ENCODE measurements at places on chromosomes 11 and 22.

GRCh38 chr22:25111579-25112517 is 87.8 kb upstream of the CRYBB3 start:
- no peak for DNase-seq

DNA sequence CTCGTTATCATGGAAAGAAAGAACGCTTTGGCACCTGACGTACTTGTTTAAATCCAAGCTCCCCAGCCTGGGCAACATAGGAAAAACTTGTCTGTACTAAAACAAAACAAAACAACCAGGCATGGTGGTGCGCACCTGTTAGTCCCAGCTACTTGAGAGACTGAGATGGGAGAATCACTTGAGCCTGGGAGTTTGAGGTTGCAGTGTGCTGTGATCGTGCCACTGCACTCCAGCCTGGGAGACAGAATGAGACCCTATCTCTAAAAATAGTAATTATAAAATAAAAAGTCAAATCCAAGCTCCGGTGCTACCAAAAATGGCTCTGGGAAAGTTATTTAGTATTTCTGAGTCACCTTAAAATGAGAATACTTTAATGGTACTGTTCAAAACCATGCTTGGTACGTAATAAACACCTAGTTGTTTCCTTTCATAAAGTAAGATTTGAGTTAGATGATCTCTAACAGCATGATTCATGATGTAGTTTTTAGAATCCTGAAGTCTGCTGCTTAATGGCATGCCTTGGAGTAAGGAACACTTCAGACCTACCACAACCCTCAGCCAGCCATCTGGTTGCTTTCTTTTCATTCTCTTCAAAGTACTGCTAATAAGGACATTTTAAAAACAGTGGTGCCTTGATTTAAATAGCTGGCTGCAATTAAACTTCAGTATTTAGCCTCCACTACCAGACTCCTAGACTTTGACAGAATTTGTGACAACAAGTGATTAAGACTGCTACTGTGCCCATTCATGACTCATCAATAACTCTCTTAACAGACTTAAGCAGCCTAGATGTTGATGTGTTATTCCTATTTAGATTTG is 8.4 kb downstream of the PPME1 start:
- no peak for DNase-seq

DNA sequence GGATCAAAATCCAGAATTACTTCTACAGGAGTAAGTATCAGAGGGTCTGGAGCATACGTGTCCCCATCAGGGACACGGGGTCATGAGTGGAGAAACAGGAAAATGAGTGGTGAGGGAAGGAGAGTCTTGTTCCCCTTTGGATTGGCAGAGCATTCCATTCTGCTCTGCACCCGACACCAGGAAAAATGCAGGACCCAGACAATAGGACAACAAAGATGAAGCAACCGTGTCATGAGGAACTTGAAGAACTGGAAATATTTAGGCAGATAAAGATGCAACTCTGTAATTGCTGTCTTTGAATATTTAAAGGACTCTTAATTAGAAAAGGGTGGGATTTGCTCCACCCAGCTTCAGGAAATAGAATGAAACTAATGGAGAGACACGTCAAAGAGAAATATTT is 89.0 kb upstream of the BLID start:
- no peak for DNase-seq

DNA sequence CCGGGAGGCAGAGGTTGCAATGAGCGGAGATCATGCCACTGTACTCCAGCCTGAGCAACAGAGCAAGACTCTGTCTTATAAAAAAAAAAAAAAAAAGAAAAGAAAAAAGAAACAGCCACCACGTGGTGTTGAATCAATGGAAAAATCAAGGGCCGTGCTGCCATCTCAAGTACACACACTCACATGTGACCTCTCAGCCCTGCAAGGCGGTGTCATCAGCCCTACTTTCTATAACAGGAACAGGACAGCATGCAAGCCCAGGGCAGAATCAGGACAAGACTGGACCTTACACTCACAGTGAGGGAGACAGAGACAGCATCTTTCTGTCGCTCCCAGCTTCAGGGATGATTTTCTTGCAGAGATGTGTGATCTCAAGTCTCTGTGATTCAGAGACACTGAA is 179.6 kb downstream of the MPPED1 start:
- no peak for DNase-seq

GRCh38 chr11:66159324-66159984 is 89.4 kb downstream of the PACS1 start:
- DNase-seq, result no peak

DNA sequence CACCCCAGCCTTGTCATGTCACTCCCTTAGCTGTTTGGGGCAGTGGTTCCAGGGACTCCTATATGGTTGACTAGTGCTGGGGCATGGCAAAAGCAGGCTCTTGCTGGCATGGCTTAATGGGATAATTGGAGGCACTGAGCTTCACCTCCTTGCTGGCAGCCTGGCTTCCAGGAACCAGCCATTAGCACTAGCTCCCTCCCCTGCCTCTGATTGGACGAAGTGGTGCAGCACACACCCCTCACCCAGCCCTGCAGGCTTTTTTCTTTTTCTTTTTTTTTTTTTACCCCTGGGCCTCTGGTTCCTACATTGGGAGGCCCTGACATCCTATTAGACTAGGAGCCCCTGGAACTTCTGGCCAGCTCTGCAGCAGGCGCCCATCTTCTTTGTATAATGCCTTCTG is 18.6 kb downstream of the PHLDB1 start:
- DNase-seq, result no peak

DNA sequence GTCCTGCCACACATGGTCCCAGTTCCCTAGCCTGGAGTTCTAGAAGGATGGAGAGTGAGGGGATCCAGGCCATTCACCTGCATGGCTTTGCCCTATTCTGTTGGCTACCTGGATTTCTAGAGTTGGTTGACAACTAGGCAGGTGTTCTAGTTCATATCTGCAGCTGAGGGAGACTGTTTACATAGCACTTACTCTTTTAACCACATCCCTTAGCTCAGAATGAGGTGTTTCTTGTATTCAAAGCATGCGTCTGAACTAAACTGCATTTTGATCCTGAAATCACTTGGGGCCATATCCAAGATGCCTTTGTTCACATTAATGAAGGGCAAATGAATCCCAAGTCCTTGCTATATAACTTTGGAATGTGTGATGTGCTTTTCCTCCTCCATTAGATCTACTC is 60.9 kb downstream of the SYT13 start:
- no peak for DNase-seq

GRCh38 chr11:10693509-10694081 is at the start of gene IRAG1:
TSS of gene IRAG1 (minus strand) at chr11:10693755. CDS start at chr11:10693602, 153 bp downstream.
- DNase-seq, result no peak

GRCh38 chr11:46655631-46656030 is 38.3 kb downstream of the ATG13 start:
- DNase-seq, result no peak

DNA sequence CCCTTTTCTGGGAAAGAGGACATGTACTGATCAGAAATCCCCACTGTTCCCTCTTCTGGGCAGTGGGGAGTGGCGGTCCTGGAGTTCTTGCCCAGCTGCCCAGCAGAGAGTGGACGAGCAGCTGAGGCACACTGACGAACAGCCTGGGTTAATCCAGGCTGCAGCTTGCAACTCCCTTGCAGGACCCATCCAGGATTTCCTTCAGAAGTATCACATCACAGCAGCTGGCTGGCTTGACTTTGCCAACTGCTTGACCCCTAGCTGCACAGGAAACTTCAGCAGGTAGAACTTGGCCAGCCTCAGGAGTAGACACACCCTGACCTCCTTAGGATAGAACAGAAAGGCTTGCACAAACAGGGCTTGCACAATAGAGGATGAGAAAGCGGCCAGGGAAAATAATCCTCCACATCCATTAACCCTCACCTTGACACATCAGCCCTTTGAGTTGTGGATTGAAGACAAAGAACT is 27.9 kb upstream of the FZD4 start:
- no peak for DNase-seq

DNA sequence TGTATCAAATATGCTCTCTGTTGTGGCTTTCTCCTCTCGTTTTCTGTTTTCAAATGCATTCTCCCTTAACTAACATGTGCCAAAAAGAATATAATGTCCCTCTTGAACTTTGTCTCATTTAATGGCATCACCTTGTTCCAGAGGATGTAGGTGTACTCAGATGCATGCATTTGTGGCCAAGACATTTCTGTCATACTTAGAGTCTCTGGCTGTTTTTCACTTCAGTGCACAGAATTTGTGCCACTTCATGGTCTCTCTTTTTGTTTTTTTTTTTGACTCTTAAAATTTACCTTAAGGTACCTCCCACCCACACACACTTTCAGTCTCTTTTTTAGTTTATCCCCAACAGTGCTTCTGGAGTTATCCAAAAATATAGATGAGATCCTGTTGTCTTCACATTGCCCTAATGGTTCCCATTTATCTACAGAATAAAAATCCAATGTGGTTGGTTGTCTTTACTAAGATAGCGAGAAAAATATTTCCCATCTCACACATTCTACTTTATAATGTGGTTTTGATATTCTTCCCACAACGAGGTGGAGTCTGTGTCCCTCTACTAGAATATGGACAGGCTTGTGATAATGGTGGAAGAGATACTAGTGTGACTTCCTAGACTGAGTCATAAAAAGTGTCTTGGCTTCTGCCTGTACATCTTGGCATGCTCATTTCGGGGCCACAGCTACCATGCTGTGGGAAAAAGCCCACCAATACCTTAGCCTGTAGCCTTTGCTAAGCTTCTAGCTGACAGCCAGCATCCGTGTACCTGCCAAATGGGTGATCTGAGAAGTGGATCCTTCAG is 125.8 kb downstream of the DDX10 start:
- no peak for DNase-seq

- no peak for DNase-seq
Measured at GRCh38 chr22:26485806-26486390, 2.2 kb downstream of the SRRD start.

GRCh38 chr11:128919216-128919615 is 23.5 kb downstream of the TP53AIP1 start:
- no peak for DNase-seq

DNA sequence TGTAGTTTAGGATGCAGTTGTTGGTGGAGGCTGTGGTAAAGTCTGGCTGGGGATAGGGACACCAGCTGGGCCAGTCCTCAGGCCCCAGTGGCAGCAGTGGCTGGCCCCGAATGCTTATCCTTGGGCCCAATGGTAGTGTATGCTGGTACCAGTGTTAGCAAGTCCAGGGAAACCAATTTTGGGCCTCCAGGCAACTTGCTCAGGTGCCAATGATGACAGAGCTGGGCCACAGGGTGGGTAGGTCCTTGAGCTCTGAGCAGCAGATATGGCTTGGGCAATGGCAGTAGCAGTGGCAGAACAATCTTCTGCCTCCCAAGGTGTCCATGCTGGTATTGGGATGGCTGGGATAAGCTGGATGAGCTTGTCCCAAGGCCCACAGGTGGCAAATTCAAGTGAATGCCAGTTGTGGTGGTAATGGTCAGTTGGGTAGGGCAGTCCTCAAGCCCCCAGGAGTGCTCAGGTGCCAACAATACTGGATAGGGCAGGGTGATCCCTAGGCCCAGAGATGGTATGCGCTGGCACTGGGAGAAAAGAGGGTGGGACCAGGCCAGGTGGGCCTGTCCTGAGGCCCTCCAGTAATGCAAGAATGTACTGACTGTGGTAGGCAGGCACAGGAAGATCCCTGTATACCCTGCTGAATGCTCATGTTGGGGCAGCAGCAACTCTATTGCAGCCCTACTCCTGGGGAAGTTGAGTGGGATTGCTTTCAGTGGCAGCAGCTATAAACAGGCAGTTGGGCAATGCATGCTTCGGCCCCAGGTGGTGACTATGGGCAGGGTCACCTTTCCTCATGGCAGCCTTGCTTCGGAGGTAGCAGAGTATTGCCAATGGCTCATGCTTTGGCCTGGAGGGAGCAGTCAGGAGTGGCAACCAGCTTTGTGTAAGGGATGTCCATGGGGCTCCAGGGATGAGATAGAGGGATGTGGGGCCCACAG is 54.7 kb downstream of the KCNQ1OT1 start:
- DNase-seq, result no peak

- no peak for DNase-seq
Measured at GRCh38 chr11:23903044-23903704, 593.7 kb upstream of the LUZP2 start.

DNA sequence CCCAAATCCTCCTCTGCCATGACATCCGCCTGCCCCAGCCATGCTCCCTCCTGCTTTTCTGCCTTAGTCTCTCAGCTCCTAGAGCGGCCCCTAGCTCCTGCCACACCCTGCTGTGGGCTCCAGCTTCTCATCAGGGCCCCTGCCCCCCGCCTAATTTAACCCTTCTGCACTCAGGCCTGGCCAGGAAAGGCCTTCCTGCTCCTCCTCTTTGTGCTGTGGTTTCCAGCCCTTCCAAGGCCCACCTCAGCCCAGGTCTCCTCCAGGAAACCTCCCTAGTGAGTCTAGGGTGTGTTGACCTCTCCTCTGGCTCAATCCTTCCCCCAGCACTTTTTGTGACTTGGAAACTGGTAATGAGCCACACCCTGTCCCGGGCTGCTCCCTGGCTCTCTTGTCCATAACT is 11.3 kb downstream of the PTPN5 start:
- no peak for DNase-seq

- no peak for DNase-seq
Measured at GRCh38 chr11:97019305-97019704, 629.5 kb downstream of the JRKL start.

- DNase-seq, result no peak
Measured at GRCh38 chr11:114171257-114172054, 111.9 kb downstream of the ZBTB16 start.

GRCh38 chr11:132334769-132335280 is 964.4 kb downstream of the NTM start:
- no peak for DNase-seq

GRCh38 chr11:101429703-101430540 is 153.9 kb downstream of the TRPC6 start:
- DNase-seq, result no peak

GRCh38 chr11:130062026-130062425 is 7.7 kb upstream of the APLP2 start:
- DNase-seq, result no peak

DNA sequence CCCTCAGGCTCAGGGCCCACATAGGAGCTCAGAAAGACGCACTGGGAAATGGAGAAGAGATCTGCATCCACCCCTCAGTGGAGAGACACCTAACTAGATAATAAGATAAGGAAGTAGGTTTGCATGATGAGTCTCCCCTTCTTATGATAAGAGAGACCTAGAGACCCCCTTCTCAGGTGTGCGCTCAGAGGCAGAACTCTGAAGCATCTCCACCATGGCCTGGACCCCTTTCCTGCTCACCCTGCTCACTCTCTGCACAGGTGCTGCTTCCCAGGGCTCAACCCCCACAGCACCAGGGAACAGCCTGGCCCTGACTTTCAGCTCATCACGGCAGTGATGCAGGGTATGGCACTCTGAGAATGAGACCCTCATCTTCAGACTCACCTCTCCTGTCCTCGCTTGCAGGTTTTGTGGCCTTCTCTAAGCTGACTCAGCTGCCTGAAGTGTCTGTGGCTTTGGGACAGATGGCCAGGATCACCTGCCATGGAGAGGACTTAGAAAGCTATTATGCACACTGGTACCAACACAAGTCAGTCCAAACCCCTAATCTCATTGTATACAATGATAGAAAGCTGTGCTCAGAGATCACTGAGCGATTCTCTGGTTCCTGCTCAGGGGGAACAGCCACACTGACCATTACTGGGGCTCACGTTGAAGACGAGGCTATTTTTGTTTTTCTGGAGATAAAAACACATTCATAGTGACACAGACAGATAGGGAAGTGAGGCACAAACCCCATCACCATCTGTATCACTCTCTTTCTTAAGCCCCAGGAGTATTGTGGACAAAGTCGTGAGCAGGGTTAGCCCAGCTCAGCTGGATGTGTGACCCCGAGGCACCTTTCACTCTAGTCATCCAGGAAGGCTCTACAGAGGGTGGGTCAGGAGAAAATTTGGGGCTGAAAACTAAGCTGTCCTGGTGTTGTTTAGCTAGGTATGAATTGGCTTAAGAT is 29.7 kb upstream of the IGLL5 start:
- no peak for DNase-seq

- no peak for DNase-seq
Measured at GRCh38 chr11:58905721-58906547, 33.4 kb upstream of the GLYATL1 start.
